Hepatic stellate cell (primary cell): ENCODE measurements at places on chromosomes 1 and 21.

DNA sequence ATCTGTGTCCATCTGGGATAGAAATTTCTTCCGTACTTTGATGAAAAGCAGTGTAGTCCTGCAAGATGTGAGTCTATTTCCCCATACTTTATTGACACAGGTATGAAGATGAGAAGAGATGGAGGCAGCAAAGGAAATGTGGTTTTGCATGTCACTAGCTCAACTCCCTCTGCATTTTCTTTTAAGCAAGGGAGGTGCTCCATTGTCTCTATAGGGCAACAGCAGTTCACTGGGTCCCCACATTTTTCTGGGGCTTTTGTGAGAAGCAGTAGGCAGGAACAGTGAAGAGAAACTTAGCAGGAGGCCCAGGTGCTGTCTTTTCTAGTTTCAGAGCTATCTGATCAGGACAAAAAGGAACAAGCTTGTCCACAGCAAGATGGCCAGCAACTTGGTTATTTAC lies 37.1 kb downstream of the C21orf91 start:
- no peak for DNase-seq

DNA sequence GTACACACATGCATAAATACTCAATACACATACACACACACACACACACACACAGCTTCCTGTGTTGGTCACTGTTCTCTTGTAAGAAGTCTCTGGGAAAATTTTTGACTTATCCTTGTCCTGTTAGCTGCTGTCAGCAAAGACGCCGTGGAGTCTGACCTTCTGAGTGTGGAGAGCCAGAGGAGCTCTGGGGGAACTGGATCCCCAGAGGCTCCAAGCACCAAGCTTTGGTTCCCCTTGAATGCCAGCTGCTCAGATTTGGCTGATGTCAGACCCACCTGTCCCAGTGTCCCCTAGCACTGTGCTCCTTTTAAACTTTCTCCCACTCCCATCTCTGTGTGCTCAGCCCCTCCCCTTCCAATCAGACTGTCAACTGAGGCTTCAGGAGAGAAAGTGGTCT lies 319.1 kb downstream of the CAMTA1 start:
- no peak for DNase-seq

- peak; percentile 37 for DNase-seq
Observed at GRCh38 chr1:232477728-232478127, 152.2 kb downstream of the SIPA1L2 start.

GRCh38 chr1:77539519-77540142 lies 142.8 kb downstream of the ZZZ3 start:
- peak; percentile 44 for DNase-seq

DNA sequence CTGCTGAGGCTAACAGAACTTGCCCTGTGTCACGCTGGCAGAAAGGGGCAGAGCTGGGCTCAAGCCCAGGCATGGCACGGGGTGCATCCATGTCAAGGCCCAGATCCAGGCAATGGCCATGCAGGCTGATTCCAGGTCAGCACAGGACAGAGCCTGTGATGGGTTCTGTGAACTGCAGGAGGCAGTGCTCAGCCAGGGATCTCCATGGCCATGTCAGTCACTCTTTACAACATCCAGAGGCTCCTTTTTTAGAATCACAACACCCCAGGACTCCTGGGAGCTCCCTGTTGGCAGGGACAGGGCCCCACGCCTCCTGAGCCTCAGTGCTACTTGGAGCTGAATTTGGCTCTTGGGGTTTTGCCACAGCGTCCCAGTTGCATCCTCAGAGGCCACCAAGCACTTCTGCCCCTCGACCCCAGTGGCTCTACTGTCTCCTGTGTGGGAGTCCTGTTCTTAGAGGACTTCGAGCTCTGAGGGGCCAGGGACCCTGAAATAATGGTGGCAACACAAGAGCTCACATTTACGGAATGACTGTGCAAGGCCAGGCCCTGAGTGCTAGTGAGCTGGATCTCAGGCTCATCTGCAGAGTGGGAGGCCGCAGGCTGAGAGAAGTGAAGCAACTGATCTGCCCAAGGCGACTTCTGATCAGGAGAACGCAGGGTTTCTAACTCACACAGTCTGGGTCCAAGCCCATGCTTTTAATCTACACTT lies 211.5 kb downstream of the TRABD2B start:
- no peak for DNase-seq

DNA sequence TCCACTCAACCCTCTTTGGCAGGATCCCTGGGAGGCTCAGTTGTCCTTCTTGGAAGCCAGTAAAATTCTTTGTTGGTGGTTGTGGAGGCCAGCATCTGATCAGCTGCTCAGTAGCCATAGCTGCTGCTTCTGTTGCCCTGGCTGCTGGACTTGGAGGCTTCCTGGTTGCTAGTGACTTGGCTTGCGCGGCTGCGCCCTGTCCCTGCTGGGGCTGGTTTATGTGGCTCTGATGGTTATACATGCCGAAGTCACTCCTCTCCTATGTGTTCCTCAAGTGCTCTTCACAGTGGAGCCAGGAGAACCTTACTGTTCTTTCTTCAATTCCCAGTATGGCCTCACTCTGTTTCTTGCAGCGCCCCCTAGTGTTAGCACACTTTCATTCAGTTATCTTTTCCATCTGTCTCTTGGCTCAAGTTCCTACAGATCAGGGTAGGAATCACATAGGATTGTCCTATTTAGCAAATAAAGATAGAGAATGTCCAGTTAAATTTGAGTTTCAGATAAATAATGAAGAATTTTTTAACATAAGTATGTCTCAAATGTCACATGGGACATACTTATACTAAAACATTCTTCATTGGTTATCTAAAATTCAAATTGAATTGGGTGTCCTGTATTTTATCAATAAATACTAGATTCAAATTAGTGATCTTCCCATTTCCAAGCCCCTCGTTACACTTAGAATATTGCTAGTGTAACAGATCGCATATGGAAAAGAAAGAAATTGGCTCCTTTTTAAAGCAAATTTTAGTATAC lies 176.5 kb downstream of the TGFB2 start:
- no peak for DNase-seq

DNA sequence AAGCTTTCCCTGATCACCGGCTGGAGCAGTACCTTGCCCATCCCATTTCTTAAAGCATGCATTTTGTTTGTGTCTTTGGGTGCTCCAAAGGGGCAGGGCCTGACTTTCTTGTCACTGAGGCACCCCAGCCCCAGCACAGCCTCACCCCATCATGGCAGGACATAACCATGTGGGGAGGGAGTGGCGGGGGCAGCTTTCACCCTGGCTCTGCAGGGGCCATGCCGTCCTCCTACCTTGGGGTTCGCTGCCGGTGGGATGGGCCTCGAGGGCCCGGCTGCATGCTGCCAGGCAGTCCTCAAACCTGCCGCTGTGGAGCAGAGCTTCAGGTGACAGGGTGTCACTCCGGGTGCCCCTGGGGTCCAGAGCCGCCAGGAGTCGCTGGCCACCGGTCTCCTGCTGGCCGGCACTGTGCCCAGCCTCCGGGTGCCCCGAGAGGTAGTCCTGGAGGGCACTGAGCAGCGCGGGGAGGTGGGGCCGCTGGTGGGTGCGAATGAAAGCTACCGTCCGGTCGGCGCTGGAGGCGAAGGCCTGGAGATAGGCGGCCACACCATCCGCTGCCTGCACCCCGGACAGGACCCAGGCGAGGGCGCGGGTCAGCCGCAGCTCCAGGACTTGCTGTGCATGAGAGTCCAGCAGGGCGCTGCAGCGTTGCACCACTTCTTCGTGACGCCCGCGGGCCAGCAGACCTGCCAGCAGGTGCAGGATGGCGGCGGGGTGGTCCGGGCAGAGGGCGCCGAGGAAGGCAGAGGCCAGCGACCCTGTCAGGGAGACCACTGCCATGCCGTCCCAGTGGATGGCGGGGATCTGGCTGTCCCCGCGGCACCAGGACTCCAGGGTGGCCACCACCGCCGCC lies 1.5 kb downstream of the TTC34 start:
- DNase-seq, result no peak

DNA sequence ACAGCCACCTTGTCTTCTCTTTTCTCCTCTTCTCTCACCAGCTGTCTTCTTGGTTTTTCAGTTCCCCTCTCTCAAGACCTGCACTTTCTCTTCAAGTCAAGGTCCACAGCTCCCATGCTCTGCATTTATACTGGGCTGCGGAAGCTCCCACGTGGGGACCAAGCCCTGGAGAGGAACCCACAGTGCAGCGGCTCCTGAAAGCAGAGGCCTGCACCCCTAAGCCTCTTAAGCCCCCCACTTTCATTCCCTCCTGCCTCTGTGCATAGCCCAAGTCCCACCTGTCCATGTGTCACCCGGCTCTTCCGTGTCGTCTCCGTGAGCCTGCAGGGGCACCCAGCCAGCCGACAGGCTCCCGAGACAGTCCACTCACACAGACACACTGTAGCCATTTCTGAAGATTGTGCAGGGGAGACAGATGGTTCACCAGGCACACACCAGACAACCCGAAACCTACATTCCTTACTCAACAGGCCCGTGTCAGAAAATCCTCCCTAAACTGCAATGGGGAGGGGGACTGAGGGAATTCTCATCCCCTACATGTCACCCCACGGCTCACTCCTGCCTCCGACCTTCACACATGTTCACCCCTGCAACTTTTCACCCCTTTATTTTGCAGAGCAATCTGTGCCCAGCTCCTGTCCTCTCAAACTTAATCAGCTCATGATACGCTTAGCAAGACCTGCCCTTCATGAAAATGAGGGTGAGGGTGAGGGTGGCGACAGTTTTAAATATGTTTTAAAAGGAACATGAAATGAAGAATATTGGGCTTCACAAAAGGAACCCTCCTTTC lies 6.3 kb downstream of the MX2 start:
- DNase-seq, result no peak

GRCh38 chr1:245704341-245704740 lies 549.6 kb downstream of the KIF26B start:
- no peak for DNase-seq

DNA sequence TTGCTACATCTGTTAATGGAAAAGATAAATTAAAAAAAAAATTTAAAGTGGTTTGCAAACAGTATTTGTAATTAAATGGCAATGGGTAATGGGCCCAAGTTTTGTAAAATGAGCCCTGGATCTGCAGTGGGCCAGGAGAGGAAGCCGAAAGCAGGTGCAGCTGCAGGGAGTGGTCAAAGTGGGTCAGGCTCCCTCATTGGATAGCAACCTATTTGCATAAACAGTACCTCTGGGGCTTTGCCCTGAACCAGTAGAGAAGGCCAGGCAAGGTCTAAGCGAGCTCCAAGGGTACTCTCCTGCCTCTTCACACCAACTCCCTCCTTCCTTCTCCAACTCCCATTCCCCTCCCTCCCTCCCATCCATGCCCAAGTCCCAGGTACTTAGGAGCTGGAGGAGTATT lies 138.9 kb downstream of the HMGB4 start:
- no peak for DNase-seq

GRCh38 chr1:9822490-9822889 lies 1.3 kb downstream of the CLSTN1 start:
- no peak for DNase-seq

DNA sequence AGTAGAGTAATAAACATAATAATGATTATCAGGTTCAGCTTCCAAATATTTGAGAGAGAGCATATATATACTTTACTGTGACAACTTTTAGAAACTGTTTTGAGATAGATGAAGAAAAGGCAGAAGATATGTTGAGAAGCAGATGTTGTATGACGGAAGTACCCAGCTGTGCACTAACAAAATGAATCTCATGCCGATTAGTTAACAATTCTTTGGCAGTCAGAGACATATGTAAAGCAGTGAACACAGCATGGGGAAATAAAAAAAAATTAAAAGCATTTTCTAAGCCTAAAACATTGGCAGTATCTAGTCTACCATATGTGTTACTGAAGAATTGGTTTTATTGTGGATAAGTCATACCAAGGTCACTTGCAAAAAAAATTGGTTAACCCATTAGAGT lies 51.8 kb downstream of the MAGI3 start:
- no peak for DNase-seq

GRCh38 chr21:31538816-31539215 lies 120.7 kb upstream of the SOD1 start:
- no peak for DNase-seq

GRCh38 chr1:20448671-20449071 lies 37.3 kb downstream of the CAMK2N1 start:
- no peak for DNase-seq

GRCh38 chr1:36773827-36774541 lies 260.3 kb downstream of the GRIK3 start:
- no peak for DNase-seq
